ENCODE measurements at places on chromosomes 5 and 9.

- no peak for DNase-seq
Measured at GRCh38 chr5:170293273-170293672, 4.3 kb downstream of the LCP2 start.

DNA sequence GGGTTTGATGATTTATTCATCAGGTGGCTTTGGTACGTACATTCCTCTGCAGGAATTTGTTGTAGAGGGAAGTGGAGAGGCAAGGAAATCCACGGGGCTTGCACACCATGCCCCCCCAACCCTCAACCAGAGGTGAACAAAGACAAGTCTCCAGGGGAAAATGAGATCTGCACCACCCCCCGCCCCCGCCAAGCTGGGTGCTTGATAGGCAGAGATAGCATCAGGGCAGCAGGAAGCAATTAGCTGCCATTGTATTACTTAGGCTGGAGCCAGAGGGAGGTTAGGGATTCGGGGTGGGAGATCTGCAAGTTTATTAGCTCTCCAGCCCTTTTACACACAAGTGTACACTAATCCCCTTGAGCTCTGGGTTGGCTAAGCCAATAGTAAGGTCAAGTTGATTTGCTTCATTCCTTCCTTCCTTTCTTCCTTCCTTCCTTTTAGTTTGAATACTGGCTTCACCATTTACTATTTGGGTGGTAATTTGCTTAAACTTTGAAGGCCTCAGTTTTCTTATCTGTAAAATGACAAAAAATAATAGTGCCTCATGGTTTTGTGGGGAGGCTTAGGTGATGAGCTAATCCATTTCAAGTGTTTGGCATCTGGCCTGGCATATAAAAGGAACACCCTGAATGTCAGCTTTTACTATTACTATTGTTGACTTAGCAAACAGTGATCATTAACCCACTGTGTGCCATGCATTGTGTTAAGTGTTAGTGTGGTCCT, 34.1 kb downstream of the SPRY4 start:
- no peak for DNase-seq

DNA sequence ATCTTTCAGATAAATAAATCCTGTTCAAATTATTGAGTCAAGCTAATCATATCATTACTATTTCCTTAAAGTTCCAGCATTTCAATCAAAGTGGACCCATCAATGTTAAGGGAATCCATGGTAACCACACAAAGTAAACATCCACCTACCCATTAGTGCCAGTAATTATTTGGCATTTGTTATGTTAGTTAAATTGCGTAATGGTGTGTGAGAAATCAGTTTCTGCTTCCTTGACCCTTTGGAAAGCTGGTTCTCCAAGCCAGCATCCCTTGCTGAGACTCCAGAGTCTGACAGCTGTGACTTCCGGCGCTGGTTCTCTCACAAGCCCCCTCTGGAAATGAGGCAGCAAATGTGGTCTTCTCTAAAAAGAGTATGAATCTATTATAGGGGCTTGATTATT, 308.6 kb upstream of the EFNA5 start:
- no peak for DNase-seq

DNA sequence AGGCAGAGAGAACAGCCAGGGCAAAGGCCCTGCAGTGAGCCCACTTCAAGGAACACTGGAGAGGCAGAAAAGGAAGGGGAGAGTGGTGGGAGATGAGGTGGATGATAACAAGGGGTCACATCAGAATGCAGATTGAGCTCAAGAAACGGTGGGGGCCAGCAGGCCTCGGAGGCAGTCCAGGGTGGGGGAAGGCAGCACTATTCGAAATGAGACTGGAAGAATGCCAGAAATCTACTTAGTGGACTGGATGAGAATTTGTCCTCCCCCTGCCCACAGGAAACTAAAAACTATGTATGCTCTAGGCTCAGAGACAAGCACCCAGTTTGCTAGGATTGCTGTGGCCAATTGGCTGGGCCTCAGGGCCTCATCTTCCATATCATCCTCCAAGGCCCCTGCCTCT, 148.7 kb downstream of the ADAMTS12 start:
- DNase-seq, result no peak

GRCh38 chr9:115411516-115411915, 293.6 kb upstream of the TNC start:
- no peak for DNase-seq

GRCh38 chr9:87294126-87294525, 203.5 kb upstream of the DAPK1 start:
- no peak for DNase-seq

GRCh38 chr5:36680066-36680465, 73.7 kb downstream of the SLC1A3 start:
- no peak for DNase-seq

DNA sequence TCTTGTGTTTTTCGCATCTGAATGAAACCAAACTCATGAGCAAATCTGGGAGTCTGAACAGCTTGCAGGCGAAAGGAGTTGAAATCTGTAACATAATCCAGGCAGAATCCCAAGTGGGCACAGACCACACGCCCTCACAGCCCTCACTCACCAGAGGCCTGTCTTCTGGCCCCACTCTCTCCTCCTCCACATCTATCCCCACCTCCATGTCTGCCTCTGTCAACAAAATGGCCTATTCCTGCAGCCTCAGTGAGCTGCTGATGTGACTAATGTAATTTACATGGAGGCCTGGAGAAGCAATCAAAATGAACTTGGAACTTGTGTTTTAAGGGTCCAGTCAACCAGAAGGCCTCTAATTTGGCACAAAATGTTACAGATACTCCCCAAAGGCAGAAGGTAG, 136.6 kb downstream of the GNA14 start:
- DNase-seq, result no peak

DNA sequence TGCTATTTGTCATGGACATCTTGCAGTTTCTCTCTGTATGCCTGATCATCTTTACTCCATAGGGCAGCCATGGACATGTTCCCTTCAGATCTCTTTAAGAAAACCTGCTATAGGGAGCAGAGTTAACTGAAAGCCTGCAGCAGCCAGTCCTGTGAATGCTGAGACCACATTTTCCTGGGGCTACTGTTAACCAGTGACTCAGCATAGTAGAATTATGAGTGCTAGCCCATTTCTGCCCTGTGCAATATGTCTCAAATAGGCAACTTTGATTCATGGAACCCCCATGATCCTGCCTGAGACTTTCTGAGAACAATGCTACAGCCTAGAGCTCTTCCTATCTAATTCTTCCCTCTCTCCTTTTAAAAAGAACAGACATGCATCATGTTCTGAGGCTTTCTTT, 624.2 kb downstream of the CHSY3 start:
- DNase-seq, result no peak

- DNase-seq, result no peak
Measured at GRCh38 chr5:56290378-56291078, 57.4 kb upstream of the ANKRD55 start.

GRCh38 chr9:11892401-11892800, 800.8 kb upstream of the TYRP1 start:
- DNase-seq, result no peak

DNA sequence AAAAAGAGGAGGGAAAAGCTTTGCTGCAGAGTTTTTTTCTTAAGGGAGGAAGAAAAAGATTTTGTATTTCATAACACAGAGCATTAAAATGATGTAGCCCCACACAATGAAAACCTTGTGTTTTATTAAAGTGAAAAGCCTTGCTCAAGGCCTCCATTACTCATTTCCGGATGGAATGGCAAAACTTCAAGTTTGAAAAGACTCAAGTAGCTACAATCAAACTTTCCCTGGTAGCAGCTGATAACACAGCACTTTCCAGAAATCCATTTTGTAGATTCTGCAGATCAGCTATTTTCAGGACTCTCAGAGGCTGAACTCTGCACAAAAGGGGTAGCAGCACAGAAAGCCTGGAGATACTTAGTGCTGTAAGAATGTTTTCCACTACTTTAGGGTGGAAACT, 374.8 kb downstream of the NFIB start:
- no peak for DNase-seq

DNA sequence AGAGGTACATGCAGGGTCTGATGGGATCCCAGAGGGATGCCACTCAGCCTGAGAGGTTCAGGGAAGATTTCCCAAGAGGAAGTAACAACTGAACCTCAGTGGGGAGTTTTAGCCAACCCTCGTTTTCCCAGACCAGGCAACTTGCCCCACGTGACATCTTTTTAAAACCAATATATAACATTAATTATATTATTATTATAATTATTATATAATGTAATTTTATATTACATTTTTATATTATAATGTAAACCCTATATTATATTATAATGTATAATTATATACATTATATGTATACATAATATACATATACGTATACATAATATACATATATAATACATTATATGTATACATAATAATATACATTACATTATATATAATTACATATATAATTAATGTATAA, 62.8 kb upstream of the WWC1 start:
- DNase-seq, result no peak

DNA sequence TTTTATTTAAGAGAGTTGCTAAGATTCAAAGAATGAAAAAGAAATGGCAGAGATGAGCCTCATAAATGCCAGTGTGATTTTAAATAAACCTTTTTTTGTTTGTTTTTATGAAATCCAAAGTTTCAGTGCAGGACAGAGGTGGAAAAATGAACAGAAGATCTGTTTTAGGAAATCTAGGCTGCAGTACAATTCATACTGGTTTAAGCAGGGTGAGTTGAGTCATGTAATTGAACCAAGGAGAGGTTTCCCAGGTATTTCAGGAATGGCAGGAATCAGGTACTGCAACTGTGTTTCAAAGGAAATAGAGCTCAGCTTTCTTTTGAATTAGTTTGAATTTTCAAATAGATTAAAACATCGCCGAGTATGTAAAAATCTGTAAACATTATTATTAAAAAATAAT, 3.0 kb upstream of the ANKRD31 start:
- DNase-seq, result no peak

DNA sequence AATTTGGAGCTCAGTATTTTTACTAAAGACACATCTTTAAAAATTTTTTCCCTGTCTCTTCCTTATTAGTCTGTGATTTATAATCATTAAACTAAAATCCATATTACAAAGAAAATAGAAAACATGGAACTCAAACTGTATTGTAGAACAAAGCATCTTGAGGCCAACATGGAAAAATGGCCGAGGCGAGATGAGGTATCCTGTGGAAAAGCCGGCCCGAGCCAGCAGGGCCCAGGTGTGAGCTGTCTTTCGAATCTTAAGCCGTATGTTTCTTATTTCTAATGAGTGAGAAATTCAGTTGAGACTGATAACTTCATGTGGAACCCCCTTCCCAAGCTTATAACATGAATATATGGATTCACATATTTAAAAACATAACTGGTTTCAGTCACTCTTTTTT, 170.4 kb upstream of the OTULINL start:
- DNase-seq, result no peak

DNA sequence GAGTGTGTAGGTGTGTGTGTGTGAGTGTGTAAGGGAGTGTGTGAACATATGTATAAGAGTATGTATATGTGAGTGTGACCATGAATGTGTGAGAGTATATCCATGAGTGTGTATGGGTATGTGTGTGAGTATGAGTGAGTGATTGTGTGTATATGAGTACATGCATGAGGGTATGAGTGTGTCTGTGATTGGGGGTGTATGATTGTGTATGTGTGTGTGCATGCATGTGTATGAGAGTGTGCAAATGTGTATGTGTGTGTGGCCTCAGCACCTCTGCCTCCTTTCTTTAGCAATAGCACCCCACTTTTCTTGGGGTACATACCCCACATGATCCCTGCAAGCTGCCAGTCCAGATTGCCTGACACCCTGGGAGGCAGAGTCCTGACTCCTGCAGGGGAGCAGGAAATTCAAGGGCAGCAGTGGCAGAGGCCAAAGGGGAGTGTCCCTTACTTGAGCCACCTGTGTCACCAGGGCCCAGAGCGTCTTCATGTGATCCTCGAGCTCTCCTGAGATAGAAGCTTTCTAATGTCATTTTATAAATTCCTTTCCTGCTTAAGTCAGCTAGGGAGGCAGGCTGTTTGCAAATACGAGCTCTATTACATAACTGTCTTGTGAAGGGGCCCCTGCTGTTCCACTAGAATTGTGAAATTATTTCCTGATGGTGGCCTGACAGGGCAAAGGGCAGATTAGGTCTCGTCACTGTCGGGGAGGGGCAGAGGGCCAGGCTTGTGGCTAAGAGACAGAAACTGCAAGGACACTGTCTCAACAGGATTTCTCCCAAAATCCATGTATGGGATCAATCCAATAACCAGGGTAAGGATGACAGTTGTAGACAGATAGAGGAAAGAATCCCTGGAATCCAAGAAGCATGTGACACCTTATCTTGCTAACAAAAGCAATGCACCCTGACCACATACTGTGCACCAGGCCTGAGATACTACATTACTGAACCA, 389.1 kb downstream of the GADD45G start:
- no peak for DNase-seq

DNA sequence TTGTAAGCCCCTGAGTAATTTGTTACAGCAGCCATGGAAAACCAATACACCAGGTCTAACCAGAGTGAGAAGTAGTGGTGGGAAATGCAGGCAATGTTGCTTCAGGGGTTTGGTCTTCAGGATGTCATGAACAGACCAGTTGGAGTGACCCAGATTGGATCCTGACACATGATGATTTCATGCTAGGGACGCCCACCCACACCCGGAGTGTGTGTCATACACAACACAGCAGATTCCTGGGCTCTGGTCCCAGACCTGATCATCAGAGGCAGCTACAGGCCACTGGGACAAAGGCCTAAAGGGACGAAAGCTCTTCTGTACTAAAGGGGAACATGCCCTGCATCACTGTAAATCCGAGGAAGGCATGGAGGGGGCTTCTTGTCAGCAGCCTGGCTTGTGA, 194.2 kb downstream of the NSG2 start:
- no peak for DNase-seq
